Pancreas (tissue), 10 donors: ENCODE measurements at places on chromosomes 5 and 9.

- DNase-seq = no peak
These were observed 18.6 kb downstream of the MED10 start for GRCh38 chr5:6359555-6360322.

- no peak for DNase-seq
These were observed 132.9 kb downstream of the SIL1 start for GRCh38 chr5:139065306-139065705.

DNA sequence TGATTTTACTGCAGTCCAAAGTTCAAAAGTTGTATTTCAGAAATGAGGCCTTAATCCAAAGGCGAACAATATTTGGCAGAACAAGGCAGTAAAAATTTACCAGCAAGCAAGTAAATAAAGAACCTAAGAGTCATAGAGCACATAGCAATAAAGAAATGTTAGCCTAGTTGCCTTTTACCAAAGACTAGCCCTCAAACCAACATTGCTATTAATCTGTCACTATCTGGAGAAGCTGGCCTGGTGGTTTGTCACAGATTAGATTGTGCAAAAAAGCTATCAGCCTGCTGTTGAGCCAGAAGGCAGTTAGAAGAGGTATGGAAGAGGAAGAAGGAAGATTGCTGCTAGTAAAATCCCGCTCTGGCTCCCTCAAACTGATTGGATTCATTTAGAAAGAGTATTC is 304.7 kb upstream of the KLF4 start:
- DNase-seq = no peak

DNA sequence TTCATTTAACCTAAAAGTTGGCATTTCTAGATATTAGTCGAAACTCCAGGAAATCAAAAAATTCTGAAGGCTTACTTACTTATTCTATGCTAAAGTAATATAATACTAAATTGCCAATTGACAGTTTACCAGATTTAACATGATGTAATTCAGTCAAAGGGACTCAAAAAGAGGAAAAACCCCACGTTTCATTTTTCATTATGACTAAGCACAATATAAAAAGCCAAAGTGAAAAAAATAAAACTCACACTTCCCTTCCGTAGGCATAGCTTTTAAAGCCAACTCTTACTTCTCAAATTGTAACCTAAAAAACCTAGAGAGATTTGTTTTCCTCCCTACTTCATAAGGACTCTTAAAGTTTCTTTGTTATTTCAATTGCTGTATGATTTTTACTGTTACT is 146.6 kb downstream of the RAPGEF6 start:
- no peak for DNase-seq

GRCh38 chr5:36778336-36778735 is 98.2 kb upstream of the NIPBL start:
- DNase-seq = no peak

DNA sequence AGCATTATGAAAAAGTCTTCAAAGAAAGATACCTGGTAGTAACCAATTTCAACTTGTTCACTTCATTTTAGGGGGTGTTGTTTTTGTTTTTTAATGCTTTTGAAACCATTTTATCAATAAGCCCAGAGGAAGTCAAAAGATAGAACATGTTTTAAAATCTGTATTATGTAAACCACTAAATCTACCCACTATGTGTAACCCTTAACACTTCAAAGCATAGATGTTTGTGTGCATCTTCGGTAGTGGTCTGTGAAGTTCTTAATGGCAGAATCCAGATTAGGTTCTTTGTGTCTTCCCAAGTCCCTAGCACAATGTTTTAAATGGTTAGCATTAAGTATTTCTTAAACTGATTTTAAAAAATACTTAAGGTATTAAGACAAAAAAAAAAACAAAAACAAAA is 6.3 kb downstream of the PLAA start:
- no peak for DNase-seq

- DNase-seq = no peak
These were observed 17.4 kb upstream of the C9orf72 start for GRCh38 chr9:27590651-27591050.

DNA sequence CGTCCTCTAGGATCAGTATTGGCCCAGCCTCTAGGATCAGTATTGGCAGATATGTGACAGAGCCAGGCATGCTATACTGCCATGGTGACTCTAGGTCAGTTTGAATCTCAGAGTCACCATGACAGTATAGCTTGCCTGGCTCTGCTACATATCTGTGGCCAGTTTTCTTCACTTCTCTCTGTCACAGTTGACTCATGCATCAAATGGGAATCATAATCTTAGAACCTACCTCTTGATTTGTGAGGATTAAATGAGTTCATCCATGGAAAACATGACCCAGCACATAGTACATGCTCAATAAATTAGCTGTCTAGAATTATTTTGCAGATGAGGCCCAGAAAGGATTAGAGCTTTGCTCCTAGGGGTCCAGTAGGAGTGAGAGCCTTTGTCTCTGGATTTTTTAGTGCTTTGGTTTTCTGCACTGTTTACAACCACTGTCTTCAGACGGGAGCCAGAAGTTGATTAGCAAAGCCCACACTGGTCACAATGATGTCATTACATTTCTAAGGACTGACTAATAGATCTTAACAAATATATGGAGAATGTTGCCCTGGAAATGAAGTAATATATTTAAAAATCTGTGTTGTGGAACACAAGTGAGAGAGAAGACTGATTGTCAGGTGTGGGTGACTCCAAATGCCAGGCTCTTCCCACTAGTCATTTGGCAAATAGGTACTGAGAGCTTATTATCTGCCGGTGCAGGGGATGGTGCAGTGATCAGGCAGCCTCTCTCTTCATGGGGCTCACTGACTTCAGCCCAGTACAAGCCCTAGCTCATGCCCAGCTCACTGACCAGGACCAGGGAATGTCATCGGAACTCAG is 76.0 kb downstream of the COL15A1 start:
- no peak for DNase-seq

GRCh38 chr5:142104491-142104890 is 4.1 kb upstream of the NDFIP1 start:
- DNase-seq = no peak

DNA sequence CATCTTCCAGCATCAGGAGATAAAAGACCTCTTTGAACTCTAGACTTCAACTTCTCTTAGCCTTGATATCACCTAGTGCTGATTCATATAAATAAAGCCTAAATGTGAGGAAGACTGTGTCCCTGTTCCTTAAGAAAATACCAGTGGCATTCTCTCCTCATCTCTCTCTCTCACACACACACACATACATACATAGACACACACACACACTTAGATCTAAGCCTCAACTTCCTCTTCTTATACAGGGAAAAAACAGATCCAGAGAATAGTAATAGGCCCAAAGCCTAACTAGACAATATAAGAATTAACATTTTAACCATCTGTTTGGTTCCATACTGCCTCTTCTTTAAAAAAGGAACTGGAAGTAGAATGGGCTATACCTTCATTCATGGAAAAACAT is 195.3 kb upstream of the NR4A3 start:
- no peak for DNase-seq

- no peak for DNase-seq
These were observed 3.3 kb downstream of the RNF20 start for GRCh38 chr9:101536938-101537337.

DNA sequence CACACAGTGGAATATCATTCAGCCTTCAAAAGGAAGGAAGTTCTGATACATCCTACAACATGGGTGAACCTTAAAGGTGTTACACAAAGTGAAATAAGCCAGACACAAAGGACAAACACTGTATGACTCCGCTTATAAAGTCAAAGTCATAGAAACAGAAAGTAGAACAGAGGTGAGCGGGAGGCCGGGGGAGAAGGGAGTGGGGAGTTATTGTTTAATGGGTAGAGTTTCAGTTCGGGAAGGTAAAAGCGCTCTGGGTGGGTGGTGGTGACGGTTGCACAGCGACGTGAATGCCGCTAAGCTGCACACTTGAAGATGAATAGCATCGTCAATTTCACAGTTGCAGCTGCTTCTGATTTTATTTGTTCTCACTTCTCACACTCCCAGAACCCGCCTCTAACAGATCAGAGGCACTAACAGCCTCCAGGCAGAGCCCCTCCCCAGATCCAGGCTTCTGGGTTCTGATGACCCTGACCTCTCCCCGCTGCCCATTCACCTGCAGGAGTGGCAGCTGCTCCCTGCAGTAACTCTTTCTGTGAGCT is 34.1 kb downstream of the BNIP1 start:
- no peak for DNase-seq

- DNase-seq = no peak
These were observed 125.1 kb upstream of the COL5A1 start for GRCh38 chr9:134516464-134516863.

DNA sequence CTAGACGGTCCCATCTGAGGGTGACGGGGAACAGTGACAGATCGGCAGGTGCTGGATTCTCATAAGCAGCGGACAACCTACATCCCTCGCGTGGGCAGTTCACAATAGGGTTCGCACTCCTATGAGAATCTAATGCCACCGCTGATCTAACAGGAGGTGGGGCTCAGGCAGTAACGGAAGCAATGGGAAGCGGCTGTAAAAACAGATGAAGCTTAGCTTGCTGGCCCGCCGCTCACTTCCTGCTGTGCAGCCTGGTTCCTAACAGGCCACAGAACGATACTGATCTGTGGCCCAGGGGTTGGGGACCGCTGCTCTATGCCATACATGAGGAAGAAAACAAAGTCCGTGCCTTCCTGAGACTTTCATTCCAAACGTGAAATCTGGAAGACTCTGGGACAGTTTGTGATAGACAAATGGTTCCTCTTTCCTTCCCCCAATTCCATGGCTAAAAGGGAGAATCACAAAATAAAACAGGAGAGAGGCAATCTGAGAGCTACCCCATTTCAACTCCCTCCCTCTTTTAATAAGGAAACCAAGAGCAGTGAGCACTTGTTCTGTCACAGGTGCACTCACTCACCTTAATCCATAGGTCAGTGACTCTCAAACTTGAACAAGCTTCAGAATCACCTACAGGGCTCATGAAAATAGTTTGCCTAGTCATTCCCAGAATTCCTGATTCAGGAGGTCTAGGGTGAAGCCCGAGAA is 12.1 kb downstream of the PDCL start:
- no peak for DNase-seq

- DNase-seq = no peak
These were observed 249.7 kb upstream of the TMEM161B start for GRCh38 chr5:88518131-88519016.

DNA sequence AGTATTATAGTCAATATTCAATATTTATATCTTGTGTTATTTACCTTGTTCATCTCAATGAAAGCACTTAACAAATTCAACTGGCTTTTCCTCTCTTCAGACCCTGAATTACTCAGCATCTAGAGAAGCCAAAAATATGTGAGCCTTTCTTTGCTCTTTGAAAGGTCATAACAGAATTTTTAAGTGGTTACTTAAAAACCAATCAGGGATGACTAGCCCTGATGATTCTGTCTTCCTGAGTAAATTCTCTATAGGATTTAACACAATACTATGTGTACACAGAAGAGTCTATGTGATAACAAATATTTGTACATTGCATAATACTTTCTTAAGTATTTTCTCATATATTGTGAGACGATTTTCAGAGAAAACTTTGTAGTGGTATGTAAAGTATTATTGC is 546.3 kb downstream of the MAT2B start:
- DNase-seq = no peak

- no peak for DNase-seq
These were observed 55.9 kb upstream of the MYO10 start for GRCh38 chr5:16992006-16992405.

DNA sequence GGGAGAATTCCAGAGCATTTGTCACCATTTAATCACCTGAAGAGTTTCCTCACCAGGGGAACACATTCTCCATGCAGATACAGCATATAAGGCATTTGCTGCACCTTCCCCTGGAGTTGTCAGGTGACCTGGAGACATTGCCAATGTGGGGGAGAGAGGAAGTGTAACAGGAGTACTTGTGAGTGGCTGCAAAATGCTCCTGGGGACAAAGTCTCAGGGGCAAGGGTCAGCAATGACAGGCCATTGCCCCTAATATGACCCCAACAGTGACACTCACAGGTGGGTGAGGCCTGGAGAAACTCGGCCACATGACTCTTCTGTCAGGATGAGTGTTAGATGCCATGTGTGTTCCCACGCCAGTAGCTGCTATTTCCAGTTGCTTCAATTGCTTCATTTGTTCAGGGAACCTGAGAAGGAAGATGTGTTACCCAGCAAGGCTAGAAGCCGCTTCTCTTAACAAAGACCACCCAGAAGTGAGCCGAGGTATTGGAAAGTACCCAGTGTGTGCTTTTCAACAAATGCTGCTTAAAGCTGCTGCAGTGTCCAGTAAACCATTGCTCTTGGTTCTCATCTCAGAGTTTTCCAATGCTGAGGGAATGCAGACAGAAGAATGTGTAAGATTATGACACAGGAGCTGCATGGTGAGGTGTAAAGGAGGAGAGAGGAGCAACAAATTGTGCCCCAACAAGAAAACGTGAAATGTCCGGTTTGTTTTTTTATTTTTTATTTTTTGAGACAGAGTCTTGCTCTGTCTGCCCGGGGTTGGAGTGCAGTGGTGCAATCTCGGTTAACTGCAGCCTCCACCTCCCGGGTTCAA is 128.2 kb upstream of the SLC44A1 start:
- DNase-seq = no peak

GRCh38 chr5:106303911-106304310 is 1366.8 kb downstream of the EFNA5 start:
- no peak for DNase-seq

DNA sequence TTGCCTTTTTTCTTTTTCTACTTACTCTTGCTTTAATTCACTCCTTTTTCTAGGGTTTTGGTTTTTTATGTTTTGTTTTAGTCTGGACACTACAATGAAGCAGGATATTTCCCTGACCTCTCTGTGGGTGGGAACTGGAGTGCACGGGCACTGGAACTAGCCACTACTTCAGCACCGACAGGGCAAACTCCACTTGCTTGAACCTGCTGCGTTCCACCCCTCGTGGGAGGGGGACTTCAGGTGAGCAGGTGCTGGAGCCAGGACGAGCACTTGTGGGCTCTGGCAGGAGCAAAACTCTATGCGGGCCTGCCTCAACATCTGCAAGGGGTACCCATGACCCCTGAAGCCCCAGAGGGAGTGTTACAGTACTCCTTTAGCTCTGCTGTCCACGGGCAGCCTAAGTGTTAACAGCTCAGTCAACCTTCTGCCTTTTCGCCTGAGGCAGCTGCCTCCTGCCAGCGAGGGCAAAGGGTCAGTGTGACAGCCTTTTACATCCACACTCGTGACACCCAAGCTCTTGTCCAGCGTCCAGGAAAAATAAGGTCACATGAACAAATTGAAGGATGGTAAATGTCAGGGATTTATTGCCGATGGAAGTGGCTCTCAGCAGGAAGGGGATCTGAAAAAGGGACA is 144.1 kb upstream of the NFIL3 start:
- DNase-seq = no peak

- no peak for DNase-seq
These were observed 25.5 kb downstream of the NUP188 start for GRCh38 chr9:128972956-128973355.

DNA sequence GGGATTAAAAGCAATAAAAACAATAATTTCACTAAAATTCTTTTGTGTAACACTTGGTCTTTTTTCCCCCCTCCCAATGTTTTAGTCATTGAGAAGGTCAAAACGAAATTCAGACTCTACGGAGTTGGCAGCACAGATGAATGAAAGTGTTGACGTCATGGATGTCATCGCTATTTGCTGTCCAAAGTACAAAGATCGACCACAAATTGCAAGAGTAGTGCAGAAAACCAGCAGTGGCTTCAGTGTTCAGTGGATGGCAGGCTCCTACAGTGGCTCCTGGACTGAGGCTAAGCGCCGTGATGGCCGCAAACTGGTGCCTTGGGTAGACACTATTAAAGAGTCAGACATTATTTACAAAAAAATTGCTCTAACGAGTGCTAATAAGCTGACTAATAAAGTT is 184.7 kb downstream of the CPLANE1 start:
- DNase-seq = no peak
